ENCODE measurements at places on chromosomes 11 and 22.

- DNase-seq = no peak
Observed at GRCh38 chr11:78359921-78360320, 57.7 kb downstream of the GAB2 start.

- DNase-seq = no peak
Observed at GRCh38 chr11:119755356-119756071, 26.5 kb upstream of the NECTIN1 start.

DNA sequence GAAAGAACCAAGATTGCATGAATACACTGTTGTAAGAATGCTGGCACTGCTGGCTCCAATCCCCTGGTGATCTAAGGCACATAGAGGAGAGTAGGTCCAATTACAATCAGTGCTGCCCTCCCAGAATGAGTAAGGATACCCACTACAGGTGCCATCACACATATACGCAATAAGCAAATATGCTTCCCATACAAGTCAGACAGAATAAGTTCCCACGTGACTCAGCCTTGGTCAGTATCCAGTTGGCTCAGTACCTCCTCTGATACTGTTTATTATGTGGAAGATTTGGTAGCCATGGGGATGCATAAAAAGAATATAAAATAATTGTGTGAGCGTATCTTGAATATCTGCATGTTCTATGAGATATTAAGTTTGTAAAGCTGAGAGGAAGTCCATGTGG is 8.9 kb upstream of the OR2D3 start:
- no peak for DNase-seq

GRCh38 chr22:17773606-17774205 is 563 bp downstream of the BID start:
- peak; percentile 56 for DNase-seq

DNA sequence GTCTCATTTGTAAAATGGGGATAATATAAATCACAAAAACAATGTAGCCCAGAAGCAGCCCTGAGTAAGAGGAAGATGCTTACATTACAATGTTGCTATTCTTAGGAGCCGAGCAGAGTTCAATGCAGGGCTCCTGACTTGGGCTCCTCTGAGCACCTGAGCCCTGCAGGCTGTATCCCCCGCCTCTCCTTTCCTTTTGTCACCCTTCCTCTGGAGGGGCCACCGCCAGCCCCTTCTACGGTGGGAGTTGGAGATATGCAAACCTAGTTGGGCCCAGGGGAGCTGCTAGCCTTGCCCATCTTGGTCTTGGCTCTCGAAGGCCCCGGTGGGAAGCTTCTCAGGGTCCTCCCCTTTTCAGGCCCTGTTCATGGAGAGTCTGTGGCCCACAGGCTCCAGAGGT is 8.4 kb upstream of the CSNK1E start:
- DNase-seq = no peak

DNA sequence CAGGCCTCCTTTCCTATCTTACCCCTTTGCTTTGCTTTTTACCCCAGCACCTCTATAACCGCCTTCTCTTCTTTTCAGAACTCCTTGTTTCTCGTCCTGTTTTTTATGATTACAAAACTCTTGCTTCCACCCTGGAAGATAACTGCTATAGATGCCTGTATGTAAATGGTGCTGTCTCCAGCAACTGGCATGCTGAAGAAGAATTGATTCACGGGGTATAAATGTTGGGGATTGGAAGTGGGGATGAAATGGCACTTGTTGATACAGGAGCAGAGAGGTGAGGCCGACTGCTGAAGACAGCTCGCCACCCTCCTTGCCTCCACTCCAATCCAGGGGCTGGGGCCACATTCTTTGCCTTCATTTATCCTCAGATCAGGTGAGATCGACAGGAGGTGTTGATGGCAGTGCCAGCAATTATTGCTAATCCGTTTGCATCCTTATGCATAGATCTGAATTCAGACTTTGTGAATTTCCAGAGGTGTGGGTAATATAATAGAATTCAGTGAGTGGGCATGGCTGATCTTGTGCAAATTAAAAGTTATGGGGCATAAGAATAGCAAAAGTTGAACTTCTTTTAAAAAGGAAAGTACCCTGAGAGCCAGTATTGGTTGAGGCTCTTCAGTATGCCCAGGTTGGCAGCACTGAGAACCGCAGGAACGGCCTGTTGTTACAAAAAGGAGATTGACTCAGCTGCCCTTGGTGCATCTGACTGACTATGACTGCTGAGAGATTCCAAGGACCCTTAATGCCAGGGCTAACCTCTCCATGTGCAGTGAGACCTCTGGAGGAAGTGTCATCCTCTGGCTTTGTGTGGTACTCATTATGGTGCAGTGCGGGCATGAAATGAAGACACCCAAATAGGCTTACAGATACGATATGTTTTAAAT is 5.3 kb downstream of the NEAT1 start:
- DNase-seq = no peak

GRCh38 chr22:29886596-29886995 is 3.6 kb downstream of the MTMR3 start:
- DNase-seq = no peak

GRCh38 chr22:25953276-25953675 is 211.3 kb downstream of the MYO18B start:
- DNase-seq = no peak

DNA sequence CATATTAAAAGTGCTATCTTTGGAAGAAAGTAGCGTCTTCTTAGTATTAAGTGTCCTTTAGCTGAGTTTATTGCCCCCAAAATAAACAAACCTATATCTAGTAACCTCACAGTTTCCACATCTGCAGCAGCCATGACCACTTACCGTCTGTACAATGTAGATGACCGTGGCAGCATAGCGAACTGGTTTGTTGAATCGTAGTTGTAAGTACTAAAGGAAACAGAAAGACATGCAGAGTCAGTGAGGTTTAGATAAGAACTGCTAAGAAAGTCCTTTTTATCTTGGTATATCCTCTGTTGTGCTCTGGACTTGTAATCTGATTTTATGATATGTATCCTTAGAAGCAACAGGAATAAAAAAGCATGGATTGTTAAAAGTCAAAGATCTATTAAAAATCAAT is 9.4 kb downstream of the SLC5A12 start:
- DNase-seq = no peak

- no peak for DNase-seq
Observed at GRCh38 chr11:57597461-57597915, at the start of gene SERPING1. SERPING1 (plus strand) TSS chr11:57597685; CDS start chr11:57598271, 586 bp downstream.

DNA sequence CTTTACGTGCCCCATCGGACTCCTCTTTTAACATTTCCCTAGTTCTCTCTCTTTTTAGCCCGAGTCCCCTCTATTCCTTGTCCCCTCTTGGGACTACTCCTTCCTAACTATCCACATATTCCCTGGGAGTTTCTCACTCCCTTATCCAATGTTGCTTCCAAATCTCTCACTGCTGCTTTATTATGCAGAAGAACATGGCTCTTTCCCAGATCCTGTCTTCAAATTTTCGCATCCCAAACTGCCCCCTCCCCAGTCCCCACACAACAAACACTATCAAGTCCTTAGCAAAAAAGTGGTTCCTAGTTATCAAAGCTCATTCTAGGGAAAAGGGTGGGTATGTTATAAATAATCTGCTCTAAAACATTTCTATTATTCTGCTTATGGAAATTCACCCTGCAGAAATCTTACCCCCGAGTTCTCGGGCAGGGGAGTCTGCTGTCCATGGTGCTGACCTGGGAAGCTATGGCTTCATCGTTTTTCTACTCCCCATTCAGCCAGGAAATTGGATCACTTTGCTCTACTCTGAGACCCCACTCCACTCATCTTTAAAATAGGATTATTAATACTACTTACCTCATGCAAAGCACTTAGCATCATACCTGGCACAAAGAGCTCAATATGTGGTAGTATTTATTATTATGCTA is 393.5 kb downstream of the BUD13 start:
- no peak for DNase-seq

- DNase-seq = no peak
Observed at GRCh38 chr22:47249370-47249928, 487.0 kb downstream of the TBC1D22A start.

DNA sequence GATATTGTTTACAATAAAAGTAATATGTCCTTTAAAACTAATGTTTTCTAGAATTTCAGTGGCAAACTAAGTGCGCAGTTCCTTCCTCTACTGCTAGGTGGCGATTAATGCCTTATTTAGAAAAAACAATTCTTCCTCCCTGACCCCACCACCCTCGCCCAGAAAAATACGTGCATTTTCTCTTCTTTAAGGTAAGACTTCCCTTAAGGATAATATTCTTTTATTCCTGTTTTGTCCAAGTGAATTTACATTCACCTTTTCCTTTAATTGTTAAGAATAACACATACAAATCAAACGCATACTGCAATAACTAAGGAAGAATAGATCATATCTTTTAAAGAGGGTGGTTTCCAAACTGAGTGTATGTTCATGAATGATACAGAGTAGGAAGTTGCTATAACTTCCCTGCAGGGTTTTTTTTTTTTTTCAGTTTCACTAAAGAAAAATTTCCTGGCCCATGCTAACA is 17.0 kb upstream of the PSMA1 start:
- peak; percentile 15 for DNase-seq

DNA sequence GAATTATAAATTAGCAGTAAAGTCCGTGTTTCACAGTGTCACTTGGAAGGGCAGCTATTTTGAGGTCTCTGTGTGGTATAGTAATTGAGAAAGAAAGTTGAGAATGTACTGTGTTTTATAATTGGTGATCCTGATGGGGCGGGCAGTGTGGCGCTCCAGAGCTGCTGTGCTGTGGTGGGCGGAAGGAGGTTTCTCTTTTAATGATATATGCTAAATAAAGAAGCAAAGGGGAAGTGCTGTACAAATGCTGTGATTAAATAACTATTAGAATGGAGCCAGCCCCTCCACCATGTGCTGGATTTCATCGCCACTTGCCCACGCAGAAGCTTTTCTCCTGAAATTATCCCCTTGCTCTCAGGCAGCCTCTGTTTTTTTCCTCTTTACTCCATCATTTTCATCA is 24.6 kb downstream of the ATXN10 start:
- no peak for DNase-seq

DNA sequence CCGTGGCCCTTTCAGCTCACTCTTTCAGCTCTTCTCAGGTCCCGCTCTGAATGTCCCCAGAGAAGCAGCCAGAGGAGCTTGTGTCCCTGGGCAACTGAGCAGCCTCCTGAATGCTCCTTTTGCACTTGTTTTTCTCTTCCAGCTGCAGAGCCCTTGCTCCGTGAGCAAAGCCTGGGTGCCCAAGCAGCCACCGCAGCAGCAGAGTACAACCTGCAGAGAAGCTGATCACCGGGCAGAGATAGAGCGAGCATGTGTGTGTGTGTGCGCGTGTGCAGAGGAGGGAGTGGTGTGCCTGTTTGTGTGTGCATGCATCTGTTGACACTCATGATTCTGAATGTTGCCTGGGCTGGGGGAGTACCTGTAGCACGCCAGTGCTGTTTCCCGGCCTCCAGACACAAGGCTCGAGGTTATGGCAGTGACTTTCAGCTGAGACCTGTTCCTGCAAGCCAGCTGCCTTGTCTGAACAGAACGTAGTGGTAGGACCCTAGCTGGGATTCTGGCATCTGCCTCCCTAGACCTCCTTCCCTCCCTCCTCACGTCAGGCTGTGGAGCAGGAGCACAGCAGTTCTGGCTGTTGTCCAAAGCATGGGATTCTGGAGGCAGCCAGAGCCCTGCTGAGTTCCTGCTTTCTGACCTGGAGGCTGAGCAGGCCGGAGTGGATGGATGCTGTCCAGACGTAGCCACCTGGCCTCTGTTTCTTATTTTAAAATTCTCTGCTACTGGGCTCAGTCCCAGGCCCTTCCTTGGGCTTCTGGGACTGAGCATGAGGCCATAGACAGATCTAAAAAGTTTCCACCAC is 4.5 kb upstream of the MAPK8IP1 start:
- DNase-seq = no peak

- peak; percentile 60 for DNase-seq
Observed at GRCh38 chr22:38176170-38176741, 5.4 kb downstream of the PLA2G6 start.

DNA sequence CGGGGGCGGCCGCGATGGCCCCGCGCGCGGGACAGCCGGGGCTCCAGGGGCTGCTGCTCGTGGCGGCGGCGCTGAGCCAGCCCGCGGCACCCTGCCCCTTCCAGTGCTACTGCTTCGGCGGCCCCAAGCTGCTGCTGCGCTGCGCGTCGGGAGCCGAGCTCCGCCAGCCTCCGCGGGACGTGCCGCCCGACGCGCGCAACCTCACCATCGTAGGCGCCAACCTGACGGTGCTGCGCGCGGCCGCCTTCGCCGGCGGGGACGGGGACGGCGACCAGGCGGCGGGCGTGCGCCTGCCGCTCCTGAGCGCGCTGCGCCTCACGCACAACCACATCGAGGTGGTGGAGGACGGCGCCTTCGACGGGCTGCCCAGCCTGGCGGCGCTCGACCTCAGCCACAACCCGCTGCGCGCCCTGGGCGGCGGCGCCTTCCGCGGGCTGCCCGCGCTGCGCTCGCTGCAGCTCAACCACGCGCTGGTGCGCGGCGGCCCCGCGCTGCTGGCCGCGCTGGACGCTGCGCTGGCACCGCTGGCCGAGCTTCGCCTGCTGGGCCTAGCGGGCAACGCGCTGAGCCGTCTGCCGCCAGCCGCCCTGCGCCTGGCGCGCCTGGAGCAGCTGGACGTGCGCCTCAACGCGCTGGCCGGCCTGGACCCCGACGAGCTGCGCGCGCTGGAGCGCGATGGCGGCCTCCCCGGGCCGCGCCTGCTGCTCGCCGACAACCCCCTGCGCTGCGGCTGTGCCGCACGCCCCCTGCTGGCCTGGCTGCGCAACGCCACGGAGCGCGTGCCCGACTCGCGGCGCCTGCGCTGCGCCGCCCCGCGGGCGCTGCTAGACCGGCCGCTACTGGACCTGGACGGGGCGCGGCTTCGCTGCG is 697 bp downstream of the TPBGL start:
- peak; percentile 86 for DNase-seq

GRCh38 chr11:88131764-88132470 is 43.3 kb downstream of the RAB38 start:
- no peak for DNase-seq

DNA sequence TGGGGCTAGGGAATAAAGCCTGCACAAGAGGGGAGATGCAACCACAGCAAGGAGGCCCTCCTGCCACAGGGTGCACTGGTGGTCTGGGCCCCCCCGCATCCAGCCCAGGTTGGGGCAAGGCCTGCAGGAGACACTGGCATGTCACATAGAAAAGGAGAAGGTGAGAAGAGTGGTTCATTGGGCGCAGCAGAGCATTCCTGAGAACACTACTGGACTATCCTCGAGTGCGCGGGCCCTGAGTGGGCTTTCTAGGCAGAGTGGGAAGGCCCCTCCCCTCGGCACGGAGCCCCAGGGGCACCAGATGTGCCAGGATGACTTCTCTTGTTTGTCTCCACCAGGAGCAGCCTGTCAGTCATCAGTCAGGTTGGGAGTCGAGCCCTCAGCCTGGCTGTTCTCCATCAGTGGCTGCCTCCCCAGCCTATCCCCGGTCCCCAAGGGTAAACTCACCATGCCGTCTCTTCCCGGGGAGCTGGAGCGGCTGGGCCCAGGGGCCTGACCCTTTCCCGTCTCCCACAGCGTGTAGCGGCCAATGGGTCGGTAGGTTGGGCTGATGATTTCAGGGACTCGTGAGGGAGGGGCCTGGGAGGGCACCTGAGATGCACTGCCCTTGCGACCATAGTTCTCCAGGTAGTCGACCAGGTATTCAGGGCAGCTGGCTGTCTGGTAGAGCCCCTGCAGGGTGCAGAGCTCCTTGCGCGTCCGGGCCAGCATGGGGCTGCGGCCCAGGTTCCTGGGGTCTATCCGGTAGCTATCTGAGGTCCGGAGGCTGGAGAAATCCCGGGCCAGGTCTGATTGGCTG is 9.0 kb downstream of the USP2 start:
- DNase-seq = no peak

All from stimulated activated effector memory CD8-positive, alpha-beta T cell treated with anti-CD3 and anti-CD28 coated beads, Interleukin-12 subunit alpha, Interleukin-12 subunit beta, amount 100 ng/mL, for 72 hours (primary cell).